ENCODE measurements at places on chromosomes 16 and 17. TPM values are rescaled to one million over a fixed set of nuclear protein-coding genes. Genes with fewer than 3 reads are reported as not detected.
A peak's percentile ranks its signal among the peaks of the same experiment; 100 is the strongest.

- H3K4me1 ChIP-seq = no peaks in the 10 kb centered on the region
- H3K36me3 ChIP-seq = peaks cover 10% of the 10 kb centered on the region
- DNase-seq = no peak
Measured at GRCh38 chr16:69794486-69794885, 32.4 kb downstream of the WWP2 start.

DNA sequence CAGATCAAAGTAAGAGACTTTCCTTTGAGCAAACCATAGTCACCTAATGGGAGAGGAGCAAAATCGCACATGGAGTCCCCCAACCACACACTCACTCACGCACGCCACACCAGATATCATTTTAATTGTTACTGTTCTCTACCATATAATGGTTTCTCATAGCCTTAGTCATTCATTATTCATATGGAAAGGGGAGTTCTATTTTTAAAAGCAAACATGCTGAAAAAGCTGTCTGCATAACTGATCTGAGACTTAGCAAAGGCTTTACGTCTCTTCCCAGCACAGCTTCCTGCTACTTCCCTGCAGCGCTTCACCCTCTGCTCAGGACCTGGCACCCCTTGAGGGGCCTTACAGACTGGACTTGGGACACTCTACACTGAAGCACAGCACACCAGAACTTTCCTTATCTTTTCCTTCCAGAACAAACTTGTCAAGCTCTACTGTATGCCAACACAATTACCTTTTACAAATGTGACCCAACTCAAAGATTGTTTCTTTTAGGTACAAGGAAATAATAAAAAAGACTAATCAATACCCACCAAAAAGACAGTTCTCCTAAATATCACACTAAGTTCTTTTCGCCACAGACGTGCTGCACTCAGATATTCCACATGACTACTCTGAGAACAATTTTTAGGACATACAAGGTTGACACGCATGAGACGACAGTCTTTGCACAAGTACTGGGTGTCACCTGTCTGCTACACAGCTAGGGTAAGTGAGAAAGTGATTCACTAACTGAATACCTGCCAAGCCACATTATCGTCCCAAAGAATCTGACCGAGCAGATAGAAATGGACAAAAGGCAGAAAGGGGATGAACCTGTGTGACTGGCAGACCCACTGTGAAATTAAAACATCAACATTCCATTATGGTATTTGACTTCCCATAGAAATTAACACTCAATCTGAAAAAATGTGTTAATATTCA is 21.5 kb downstream of the SRP68 start:
- peaks cover 7% of the 10 kb centered on the region for H3K4me1 ChIP-seq
- DNase-seq = no peak
- H3K36me3 ChIP-seq = peaks cover 58% of the 10 kb centered on the region
- no peak overlapping the region for H3K27ac ChIP-seq
- H3K27me3 ChIP-seq = no peaks in the 10 kb centered on the region

- peaks cover 14% of the 10 kb centered on the region for H3K4me1 ChIP-seq
- no peak overlapping the region for H3K4me3 ChIP-seq
- no peaks in the 10 kb centered on the region for H3K36me3 ChIP-seq
- H3K27me3 ChIP-seq = no peaks in the 10 kb centered on the region
- DNase-seq = peak; percentile 68
Measured at GRCh38 chr16:81873843-81874752, 95.0 kb downstream of the PLCG2 start.

GRCh38 chr17:5011928-5012327 is 14.2 kb downstream of the KIF1C start:
- H3K27ac ChIP-seq = peak overlapping the region; percentile 61
- H3K4me1 ChIP-seq = peaks cover 25% of the 10 kb centered on the region
- DNase-seq = peak; percentile 56
- no peak overlapping the region for H3K4me3 ChIP-seq
- no peaks in the 10 kb centered on the region for H3K27me3 ChIP-seq

GRCh38 chr16:71524566-71525553 is 1.4 kb upstream of the CHST4 start:
- no peak overlapping the region for H3K4me3 ChIP-seq
- no peak for DNase-seq
- no peak overlapping the region for H3K27ac ChIP-seq
- no peaks in the 10 kb centered on the region for H3K36me3 ChIP-seq
- H3K4me1 ChIP-seq = no peaks in the 10 kb centered on the region
- peaks cover 33% of the 10 kb centered on the region for H3K27me3 ChIP-seq

GRCh38 chr17:44878627-44879221 is 20.5 kb downstream of the EFTUD2 start:
- no peak overlapping the region for H3K4me3 ChIP-seq
- H3K4me1 ChIP-seq = peaks cover 2% of the 10 kb centered on the region
- H3K27ac ChIP-seq = no peak overlapping the region
- no peak for DNase-seq
- peaks cover 63% of the 10 kb centered on the region for H3K36me3 ChIP-seq

DNA sequence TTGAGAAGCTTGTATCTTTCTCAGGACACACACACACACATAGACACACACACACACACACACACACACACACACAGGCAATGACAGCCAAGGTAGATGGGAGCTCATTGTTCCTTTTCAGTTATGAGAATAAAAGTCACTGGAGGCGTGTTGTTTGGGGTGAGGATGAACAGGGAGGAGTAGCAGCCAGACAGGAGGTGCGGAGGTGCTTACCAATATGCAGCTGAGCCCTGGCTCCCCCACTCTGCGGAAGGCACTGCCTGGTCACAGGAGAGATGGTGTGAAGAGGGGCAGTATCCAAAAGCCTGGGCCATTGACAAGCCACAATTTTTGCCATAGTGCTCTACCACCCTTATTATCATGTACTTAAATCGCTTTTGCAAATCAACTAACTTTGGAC is 77.4 kb downstream of the CBLN1 start:
- DNase-seq = no peak
- H3K27ac ChIP-seq = no peak overlapping the region
- H3K4me1 ChIP-seq = no peaks in the 10 kb centered on the region
- no peaks in the 10 kb centered on the region for H3K27me3 ChIP-seq

- DNase-seq = no peak
- H3K36me3 ChIP-seq = no peaks in the 10 kb centered on the region
- peaks cover 44% of the 10 kb centered on the region for H3K27me3 ChIP-seq
- no peak overlapping the region for H3K4me3 ChIP-seq
- no peak overlapping the region for H3K27ac ChIP-seq
Measured at GRCh38 chr17:73641826-73642600, 2.2 kb downstream of the SDK2 start.

- H3K4me1 ChIP-seq = peaks cover 61% of the 10 kb centered on the region
- peak overlapping the region; percentile 33 for H3K4me3 ChIP-seq
- no peaks in the 10 kb centered on the region for H3K27me3 ChIP-seq
- H3K27ac ChIP-seq = peak overlapping the region; percentile 89
- peaks cover 2% of the 10 kb centered on the region for H3K36me3 ChIP-seq
- no peak for DNase-seq
Measured at GRCh38 chr17:59330053-59330942, 1.2 kb upstream of the YPEL2 start.

DNA sequence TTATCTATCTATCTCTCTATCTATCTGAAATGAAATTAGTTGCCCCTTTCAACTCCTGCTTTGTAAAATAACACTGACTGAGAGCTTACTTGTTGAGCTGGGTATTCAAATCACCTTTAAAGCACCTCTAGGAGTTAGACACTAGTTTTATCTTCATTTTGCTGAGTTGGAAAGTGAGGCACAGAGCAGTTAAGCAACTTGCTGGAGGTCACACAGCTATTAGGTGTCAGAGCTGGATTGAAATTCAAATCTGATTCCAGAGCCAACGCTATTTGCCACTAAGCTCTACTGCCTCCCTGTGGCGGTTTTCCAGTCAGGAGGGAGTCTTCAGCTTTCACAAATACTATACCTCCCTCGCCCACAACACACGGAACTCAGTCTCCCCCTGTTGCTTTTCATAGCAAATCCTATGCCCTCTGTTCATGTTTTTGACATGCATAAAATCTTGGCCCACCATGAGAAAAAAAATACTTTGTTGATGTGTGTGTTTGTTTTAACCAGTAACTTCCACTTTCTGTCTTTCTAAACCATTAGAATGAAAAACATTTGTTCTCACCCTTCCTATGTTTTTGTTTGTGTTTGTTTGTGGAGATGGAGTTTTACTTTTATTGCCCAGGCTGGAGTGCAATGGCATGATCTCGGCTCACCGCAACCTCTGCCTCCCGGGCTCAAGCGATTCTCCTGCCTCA is 74.8 kb upstream of the SMURF2 start:
- no peaks in the 10 kb centered on the region for H3K36me3 ChIP-seq
- H3K4me1 ChIP-seq = peaks cover 11% of the 10 kb centered on the region
- no peak overlapping the region for H3K27ac ChIP-seq
- peak; percentile 71 for DNase-seq
- no peak overlapping the region for H3K4me3 ChIP-seq

DNA sequence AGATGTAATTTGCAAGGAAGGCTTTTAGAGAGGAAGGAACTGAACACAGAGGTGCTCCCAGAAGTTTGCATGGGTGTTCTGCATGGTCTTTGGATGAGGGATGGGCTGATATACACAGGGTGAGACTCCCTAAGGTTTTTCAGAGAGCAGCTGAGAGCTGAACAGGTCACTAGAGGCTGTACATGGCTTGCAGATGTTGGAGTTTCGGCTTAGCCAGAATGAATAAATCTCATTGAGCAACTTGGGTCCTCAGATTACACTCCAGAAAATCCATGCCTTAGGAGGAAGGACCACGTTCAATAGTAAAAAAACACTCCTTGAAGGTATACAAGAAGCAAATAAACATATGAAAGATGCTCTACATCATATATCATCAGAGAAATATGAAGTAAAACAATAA is 7.5 kb upstream of the ITGB3 start:
- H3K4me3 ChIP-seq = no peak overlapping the region
- no peak for DNase-seq
- H3K4me1 ChIP-seq = no peaks in the 10 kb centered on the region
- H3K36me3 ChIP-seq = no peaks in the 10 kb centered on the region
- no peak overlapping the region for H3K27ac ChIP-seq

GRCh38 chr17:40553694-40554534 is 11.4 kb downstream of the CCR7 start:
- peaks cover 4% of the 10 kb centered on the region for H3K27me3 ChIP-seq
- peak; percentile 21 for DNase-seq
- peaks cover 30% of the 10 kb centered on the region for H3K36me3 ChIP-seq
- H3K4me1 ChIP-seq = peaks cover 46% of the 10 kb centered on the region

GRCh38 chr16:78503602-78504001 is 404.1 kb downstream of the WWOX start:
- no peak overlapping the region for H3K27ac ChIP-seq
- DNase-seq = peak; percentile 52
- no peak overlapping the region for H3K4me3 ChIP-seq
- no peaks in the 10 kb centered on the region for H3K4me1 ChIP-seq
- no peaks in the 10 kb centered on the region for H3K27me3 ChIP-seq

GRCh38 chr16:29231244-29231643 is 175.3 kb downstream of the NPIPB11 start:
- no peak for DNase-seq
- no peak overlapping the region for H3K27ac ChIP-seq
- H3K27me3 ChIP-seq = no peaks in the 10 kb centered on the region
- H3K36me3 ChIP-seq = peaks cover 3% of the 10 kb centered on the region

DNA sequence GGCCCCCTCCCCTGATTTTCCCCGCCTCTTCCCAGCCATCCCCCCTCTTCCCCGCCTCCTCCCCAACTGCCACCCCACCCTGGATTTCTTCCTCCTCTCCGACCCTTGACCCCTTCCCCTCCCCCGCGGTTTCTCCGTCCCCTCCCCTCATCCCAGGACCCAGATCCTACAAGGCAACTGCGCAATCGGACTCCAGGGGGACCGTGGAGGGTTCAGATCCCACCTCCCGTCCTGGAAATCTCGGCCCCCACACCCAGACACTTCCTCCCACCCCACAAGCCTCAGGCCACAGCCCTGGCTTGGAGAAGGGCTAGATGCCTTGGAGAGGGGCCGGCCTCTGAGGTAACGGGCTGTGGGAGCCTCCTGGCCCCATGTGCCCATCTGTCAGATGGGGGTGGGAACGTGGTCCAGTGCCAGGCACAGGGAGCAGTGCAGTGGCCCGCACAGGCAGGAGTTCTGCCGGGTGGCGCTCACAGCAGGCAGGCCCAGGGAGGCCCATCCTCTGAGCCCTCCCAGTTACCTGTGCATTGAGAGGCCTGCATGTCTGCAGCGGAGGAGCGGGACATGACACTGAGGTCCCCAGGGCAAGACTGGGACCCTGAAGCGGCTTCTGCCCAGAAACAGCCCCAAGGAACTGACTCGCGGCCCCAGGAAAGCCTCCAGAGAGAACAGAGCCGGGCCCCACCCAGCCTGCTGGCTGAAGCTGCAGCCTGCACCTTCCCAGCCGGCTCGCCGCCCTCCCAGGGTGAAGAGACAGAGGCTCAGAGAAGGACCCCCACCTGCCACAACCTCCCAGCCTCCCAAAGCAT is 16.7 kb downstream of the ZNF423 start:
- no peaks in the 10 kb centered on the region for H3K36me3 ChIP-seq
- no peaks in the 10 kb centered on the region for H3K4me1 ChIP-seq
- H3K27ac ChIP-seq = no peak overlapping the region
- no peak overlapping the region for H3K4me3 ChIP-seq
- no peak for DNase-seq

- DNase-seq = no peak
- H3K27ac ChIP-seq = no peak overlapping the region
- peaks cover 19% of the 10 kb centered on the region for H3K4me1 ChIP-seq
- no peaks in the 10 kb centered on the region for H3K27me3 ChIP-seq
- no peak overlapping the region for H3K4me3 ChIP-seq
Measured at GRCh38 chr16:87371261-87371866, 12.2 kb downstream of the FBXO31 start.

GRCh38 chr16:85800321-85800669 is 800 bp downstream of the COX4I1 start:
- no peaks in the 10 kb centered on the region for H3K27me3 ChIP-seq
- H3K36me3 ChIP-seq = peaks cover 50% of the 10 kb centered on the region

- H3K36me3 ChIP-seq = no peaks in the 10 kb centered on the region
- peaks cover 3% of the 10 kb centered on the region for H3K4me1 ChIP-seq
- H3K4me3 ChIP-seq = no peak overlapping the region
- H3K27me3 ChIP-seq = peaks cover 5% of the 10 kb centered on the region
- DNase-seq = no peak
- no peak overlapping the region for H3K27ac ChIP-seq
Measured at GRCh38 chr17:1965556-1966273, 59.4 kb downstream of the RTN4RL1 start.

GRCh38 chr17:47644324-47644723 is 5.4 kb upstream of the KPNB1 start:
- H3K4me3 ChIP-seq = no peak overlapping the region
- no peak overlapping the region for H3K27ac ChIP-seq
- no peaks in the 10 kb centered on the region for H3K27me3 ChIP-seq

- no peaks in the 10 kb centered on the region for H3K27me3 ChIP-seq
- H3K36me3 ChIP-seq = peaks cover 3% of the 10 kb centered on the region
- H3K4me1 ChIP-seq = no peaks in the 10 kb centered on the region
- DNase-seq = no peak
- no peak overlapping the region for H3K4me3 ChIP-seq
Measured at GRCh38 chr17:64295146-64295545, 32.1 kb upstream of the TEX2 start.

- peaks cover 1% of the 10 kb centered on the region for H3K4me1 ChIP-seq
- no peak for DNase-seq
- no peaks in the 10 kb centered on the region for H3K36me3 ChIP-seq
- no peaks in the 10 kb centered on the region for H3K27me3 ChIP-seq
Measured at GRCh38 chr16:29766571-29766970, 11.5 kb upstream of the ZG16 start.

- H3K27me3 ChIP-seq = peaks cover 11% of the 10 kb centered on the region
- no peaks in the 10 kb centered on the region for H3K36me3 ChIP-seq
- peak overlapping the region; percentile 46 for H3K4me3 ChIP-seq
- no peak overlapping the region for H3K27ac ChIP-seq
- DNase-seq = peak; percentile 38
Measured at GRCh38 chr16:85611444-85612190, 1.5 kb upstream of the GSE1 start.

Gene TUBG1
- total RNA-seq = 56.3 TPM

Gene VASN
- total RNA-seq = not detected

Measured in activated CD4-positive, alpha-beta memory T cell treated with anti-CD3 and anti-CD28 coated beads, Interleukin-2, amount 10 ng/mL, durations not matched to agents 7 days and 5 days (primary cell).